NCI-H2171 (cell line): ENCODE measurements at places on chromosomes 5 and 9.

DNA sequence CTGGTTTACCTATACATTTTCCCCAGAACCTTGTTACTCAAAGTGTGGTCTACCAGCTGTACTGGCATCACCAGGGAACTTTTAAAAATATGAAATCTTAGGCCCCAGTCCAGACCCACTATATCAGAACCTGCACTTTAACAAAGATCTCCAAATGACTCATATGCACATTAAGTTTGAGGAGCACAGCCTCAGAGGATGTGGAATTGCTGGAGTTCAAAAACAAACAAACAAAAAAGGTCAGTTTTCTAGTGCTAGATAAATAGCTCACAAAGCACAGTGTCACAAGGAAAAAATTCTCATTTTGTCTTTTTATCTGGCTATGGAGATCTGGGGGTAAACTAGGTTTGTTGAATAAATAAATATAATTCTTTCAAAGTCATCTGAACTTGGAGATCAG lies 68.9 kb upstream of the ANKRD55 start:
- no peak for DNase-seq

DNA sequence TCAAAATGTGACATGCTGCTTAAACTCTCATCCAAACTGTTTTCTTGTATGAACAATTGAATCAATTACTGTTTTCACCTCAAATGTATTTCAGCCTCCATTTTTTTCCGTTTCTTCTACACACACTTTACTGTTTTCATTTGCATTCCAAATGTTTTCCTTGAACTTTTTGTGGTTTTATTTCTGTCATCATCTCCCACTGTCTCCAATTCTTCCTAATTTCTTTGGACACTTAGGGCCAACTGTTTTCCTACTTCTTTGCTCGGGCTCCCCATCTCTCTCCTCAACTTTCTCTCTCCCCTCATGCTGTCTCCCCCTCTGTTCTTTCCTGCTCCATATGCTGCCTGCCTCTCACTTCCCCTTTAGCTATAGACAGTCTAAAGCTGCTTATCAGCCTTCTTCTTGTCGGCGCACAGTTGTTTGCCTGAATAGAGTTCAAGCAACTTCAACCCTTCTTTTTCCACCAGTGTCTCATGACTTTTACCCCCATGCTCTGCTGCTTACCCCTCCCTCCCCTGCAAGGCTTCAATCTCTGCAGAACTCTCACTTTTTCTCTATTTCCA lies 443.4 kb downstream of the DTWD2 start:
- DNase-seq, result no peak

- DNase-seq, result no peak
These were observed 23.9 kb downstream of the CLTA start for GRCh38 chr9:36214571-36214970.

GRCh38 chr9:103928442-103928841 lies 165.7 kb upstream of the SMC2 start:
- no peak for DNase-seq

DNA sequence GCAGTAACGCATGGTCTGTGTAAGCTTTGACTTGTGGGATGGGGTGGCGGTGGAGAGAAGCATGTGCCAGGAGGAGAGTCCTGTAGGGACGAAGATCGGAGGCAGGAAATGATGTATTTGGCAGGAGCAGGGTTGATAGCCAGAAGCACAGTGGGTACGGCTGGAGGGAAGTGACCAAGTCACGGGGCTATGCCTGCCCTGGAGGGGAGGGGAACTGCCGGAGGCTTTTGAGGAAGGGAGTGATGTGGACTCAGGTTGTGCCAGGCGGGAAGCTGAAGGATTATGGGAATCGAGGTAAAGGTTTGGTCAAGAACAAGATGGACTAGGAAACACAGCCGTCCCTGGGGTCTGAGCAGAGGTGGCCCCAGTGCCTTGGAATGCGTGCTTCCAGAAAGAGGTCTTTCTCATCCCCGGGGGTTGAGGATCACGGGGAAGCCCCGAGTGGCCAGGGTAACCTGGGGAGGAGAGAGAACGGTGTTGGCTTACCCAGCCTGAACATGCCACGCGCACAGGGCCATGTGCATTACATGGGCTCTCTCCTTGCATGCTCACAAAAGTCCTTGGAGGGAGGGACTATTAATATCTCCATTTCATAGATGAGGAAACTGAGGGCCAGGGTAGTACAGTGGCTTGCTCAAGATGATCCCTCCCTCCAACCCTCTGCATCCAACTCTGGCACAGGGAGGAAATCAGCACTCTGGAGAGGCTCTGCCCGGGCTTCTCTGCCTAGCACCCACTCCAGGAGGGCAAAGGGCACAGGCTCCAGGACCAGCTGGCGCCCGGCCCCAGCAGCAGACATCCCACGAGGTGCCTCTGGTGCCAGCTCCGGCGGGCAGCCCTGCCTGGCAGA lies 253.8 kb downstream of the PBX3 start:
- DNase-seq, result no peak

GRCh38 chr5:126108470-126108869 lies 314.7 kb upstream of the GRAMD2B start:
- DNase-seq, result no peak

DNA sequence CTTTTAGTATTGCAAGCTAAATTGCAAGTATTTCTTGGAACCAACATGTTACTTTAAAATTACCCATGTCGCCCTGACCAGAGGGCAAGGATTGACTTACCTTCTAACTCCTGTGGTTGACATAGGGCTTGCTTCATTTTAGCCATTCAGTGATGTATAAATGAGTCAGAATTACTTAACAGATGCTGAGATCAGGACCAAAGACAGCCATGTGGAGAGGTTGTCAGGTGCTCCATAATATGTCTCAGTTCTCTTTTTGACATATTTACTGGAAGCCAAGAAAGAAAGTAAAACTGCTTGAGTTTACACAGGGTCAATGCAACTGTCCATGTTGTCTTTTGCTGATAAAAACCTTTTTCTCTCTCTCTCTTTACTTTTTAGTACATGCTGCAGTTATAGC lies 33.2 kb downstream of the F2RL2 start:
- no peak for DNase-seq

DNA sequence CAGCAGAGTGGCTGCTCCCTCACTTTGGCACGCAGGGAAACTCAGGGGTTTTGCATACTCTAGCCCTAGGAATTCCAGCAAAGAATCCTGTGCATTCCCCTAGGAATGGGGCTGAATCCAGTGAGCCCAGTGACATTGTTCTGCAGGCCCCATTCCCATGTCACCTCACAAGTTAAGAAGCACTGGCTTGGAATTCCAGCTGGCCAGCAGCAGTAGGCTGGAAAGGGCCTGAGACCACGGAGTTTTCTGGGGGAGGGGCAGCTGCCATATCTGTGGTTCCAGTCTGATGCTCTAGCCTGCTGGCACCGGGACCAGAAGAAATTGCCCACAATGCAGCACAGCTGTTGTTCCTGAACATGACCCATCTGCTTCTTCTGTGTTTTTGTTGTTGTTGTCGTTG lies 217.6 kb upstream of the DMRTA1 start:
- no peak for DNase-seq

DNA sequence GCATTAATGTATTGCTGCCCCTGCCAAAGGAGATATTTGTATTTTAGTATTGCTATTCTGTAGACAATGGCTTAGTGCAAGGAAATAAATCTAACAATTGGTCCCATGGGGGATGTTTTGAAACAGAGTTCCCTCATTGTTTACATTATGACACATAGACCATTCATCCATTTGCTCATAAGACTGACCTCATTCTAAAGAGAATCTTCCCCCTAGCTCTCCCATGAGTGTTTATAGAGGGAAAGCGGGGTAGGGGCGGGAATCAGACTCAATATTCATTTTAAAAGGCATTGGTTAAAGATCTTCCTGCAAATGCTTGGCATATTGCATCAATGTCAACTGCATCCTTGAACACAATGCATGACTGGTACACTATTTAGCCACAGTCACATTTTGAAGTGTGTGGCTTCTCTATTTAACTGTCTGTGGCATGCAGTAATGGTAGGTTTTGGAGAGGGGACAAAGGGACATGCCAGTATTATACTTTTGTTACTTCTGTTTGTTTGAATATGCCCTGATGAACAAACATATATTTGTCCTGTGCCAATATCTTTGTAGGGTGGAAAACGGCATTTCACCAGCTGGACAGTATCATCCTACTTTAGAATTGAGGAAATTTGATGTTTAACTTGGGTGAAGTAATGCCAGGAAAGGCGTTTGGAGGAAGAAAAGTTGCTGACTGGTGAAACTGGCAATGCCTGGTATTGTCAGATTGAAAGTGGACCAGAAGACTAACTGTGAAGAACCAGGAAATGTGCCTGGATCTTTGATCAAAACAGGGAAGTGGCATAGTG lies 84.1 kb upstream of the MEGF10 start:
- no peak for DNase-seq

DNA sequence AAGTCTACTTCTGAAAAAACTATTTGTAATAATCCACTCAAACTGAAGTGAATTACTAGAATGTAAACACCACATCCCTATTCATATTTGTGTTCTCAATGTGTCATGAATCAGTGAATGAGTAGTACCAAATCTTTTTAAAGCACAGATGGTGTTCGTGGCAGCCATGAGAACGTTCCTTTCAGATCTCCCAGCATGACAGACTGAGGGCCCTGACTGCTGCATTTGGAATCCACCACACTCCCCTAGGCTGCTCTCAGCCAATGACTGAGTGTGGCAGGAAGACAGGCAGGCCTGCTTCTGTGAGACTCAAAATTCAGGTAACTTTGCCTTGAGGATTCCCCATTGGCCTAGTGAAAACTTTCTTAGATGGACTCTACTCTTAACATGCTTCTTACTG lies 10.9 kb upstream of the JMY start:
- DNase-seq, result no peak

DNA sequence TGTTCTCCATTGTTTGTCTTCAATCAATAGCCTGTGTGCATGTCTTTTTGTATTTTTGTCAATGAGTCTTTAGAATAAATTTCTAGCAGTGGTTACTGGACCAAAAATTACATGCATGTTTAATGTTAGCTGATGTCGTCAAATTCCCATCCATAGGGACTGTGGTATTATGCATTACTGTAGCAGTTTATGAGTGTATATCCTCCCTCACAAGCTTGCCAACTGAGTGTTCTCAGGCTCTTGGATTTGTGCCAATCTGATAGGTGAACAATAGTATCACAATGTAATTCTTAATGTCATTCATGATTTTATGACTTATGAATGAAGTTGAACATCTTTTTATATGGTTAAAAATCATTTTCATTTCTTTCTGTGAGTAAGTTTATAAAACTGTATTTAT lies 13.0 kb downstream of the SNX24 start:
- no peak for DNase-seq

DNA sequence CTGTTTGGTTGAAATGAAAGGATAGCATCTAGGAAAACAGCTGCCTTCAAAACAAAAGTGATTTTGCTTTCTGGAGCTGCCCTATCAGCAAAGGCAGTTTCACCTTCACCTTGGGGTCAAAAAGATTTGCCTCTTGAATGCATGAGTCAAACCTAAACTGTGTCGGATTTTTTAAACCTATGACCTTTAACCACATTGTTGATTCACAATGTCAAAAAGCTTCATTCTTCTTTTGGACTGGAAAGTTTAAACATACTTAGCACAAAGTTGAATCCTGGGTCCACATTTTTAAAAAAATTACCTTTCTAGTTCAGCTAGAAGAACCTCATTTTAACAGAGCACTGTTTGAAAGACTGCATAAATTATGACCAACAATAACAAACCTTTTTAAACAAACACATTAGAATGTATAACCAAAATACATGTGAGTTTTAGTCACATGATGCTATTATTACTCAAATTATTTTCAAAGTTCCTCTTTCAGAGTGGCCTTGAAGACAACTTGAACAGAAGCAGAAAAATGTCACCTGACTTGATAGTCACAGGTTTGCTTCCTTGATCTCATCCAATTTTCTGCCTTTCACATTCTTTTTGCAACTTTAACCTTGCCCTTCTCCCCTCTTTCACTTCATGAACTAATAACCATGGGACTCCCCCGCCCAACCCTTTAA lies 109.7 kb upstream of the LHFPL2 start:
- DNase-seq, result no peak

- DNase-seq, result no peak
These were observed 308.1 kb downstream of the CTNND2 start for GRCh38 chr5:11596185-11596584.

GRCh38 chr5:96408841-96409538 lies 24.1 kb downstream of the PCSK1 start:
- no peak for DNase-seq

DNA sequence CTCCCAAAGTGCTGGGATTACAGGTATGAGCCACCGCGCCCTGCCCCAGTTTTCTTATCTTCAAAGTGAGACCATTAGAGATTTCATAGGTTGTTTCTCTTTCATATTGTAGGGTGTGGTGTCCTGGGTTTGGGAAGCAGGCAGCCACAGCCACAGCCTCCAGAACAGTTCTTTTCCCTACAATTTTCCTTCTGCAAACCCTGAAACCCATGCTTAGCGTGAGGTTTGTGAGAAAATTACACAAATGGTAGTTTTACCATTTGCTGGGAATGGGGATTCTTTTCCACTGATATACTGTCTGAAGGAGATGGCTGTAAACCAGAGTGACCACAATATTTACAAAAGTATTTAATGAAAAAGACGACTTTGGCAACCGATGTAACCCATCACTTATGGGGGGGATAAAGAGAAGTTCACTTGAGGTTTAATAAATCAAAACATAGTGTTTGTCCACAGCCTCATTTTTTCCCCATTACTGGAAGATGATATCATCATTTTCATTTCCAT lies 26.7 kb upstream of the ECM2 start:
- DNase-seq, result no peak

- DNase-seq, result no peak
These were observed 164.3 kb upstream of the KLF9 start for GRCh38 chr9:70578720-70579119.

DNA sequence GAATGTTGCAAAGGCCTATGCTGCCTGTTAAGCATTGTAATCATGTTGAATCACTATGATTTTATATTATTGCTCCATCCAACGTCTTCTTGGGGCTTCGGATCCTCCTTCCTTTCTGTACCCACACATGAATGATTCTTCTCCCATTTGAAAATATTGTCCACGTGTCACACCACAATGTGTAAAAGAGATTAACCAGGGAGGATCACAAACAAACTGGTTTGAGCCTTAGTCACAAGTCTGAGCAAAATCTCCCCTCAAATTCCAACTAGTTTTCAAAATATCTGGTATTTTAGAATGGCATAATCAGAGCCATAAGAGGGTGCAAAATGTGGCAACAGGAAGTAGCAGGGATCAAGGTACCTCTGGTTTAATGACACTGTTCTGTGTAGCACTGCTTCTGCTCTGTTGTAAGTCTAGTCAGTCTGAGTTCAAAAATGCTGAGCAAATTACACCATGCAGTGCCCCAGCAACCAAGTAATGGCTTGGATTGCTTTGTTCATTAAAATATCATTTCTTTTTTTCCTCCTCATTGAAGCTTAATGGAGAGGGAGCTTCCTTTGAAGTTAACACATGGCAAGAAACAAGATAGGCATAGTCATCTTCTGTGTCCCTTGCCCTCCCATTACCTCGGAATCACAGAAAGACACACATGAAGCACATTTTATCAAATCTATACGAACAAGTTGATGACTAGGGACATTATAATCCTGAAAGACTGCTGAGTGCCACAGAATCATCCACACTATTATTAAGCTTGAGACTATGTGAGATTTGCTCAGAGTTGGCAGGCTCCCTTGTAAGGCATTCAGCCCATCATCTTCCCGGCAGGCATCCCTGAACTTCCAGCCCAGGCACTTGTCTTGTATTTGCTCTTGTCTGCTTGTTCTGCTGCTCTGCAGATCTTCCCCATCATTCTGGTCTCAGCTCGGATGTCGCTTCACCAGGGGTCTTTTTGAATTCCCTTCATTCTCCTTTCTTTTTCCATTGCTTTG lies 102.0 kb upstream of the PRLR start:
- no peak for DNase-seq

- DNase-seq, result no peak
These were observed 182.1 kb upstream of the ACTBL2 start for GRCh38 chr5:57664700-57665099.

- DNase-seq, result no peak
These were observed 197.9 kb downstream of the KCTD16 start for GRCh38 chr5:144368556-144368955.
